Lower leg skin (tissue), 4 donors: ENCODE measurements at places on chromosomes 4 and X.
A peak's percentile ranks its signal among the peaks of the same experiment; 100 is the strongest.

- no peak for DNase-seq
Observed at GRCh38 chrX:148661035-148661434, 160.6 kb downstream of the AFF2 start.

DNA sequence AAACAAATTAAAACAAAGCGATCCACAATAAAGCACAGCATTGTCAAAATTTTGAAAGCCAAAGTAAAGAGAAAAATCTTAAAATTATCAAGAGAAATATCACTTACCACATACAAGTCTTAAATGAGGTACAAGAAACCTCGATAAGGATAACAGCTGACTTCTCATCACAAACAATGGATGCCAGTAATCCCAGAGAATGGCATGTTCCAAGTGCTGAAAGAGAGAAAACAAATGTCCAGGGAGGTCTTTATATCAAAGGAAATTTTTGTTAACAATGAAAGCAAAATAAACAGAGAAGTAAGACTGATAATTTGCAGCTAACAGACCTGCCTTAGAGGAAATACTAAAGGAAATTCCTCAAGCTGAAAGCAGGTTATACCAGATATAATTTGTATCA is 460.4 kb upstream of the HS3ST1 start:
- DNase-seq, result no peak

DNA sequence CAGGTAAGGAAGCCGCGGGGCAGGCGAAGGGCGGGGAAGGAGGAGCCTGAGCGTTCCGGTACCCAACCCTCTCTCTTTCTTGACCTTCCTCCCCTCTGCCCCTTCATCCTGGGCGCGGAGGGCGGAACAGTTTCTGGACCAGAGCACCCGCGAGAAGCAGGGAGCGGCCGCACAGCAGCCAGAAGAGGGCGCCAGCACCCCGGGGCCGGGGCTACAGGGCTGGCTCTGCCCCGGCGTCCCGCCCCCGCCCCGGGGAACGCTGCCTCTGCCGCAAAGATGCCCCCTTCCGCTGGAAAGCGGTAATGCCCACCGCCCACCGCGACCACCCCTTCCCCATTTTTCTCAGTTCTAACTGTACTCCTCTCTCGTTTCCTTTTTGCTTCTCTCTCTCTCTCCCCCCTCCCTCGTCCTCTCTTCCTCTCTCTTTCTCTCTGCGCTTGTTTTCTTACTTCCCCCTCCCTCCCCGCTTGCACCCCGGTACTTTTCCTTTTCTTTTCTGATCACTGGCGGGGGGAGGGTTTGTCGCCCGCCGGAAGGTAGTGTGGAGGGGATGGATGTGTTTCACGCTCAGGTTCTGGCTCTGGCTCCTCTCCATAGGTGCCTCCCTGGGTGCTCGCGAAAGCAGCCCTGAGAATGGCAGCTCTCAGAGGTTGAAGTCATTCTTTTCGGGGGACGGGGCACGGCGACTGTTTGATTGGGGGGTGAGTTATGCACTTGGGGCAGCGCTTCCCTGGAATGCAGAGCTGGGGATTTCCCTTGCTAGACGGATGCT is 13.1 kb upstream of the PRDM8 start:
- DNase-seq, result peak; percentile 76

GRCh38 chr4:177391953-177392352 is 50.3 kb downstream of the AGA start:
- no peak for DNase-seq

GRCh38 chr4:126058596-126058995 is 743.8 kb downstream of the FAT4 start:
- DNase-seq, result no peak

DNA sequence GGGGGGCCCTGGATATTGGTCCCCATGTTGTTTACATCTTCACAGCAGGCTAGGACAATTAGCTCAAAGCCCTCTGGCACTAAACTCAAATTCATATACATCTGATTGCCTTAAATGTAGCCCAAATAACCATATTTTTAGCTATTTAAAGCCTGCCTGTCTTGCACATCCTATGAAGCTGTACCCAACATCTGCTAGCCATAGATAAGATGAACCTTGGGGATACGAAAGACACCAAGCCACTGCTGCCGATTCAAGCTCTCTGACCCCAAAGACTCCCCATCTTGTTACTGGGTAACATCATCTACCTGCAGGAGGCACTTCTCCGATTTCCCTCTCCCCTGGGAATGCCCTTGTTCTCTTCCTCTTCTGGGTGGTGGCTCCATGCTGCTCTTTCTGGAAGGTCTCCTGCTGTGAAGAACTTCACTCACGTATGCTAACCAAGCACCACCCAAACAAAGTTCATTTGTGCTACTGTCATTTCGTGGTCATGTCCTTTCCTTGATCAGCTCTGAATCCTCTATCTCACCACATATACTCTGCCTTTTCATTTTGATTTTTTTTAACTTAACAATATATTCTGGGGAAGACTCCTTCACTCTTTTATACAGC is 107.7 kb upstream of the ATXN3L start:
- DNase-seq, result no peak

- no peak for DNase-seq
Observed at GRCh38 chrX:44306356-44306755, 37.1 kb downstream of the EFHC2 start.

GRCh38 chr4:82247171-82247570 is 126.6 kb downstream of the HNRNPD start:
- DNase-seq, result no peak

GRCh38 chr4:120869613-120870278 is 52.8 kb downstream of the PRDM5 start:
- no peak for DNase-seq
